ENCODE measurements at places on chromosomes 7 and 10. TPM values are rescaled to one million over a fixed set of nuclear protein-coding genes. Genes with fewer than 3 reads are reported as not detected.

- H3K27ac ChIP-seq = no peak overlapping the region
- H3K36me3 ChIP-seq = no peaks in the 10 kb centered on the region
- H3K4me3 ChIP-seq = no peak overlapping the region
- peaks cover 9% of the 10 kb centered on the region for H3K4me1 ChIP-seq
Measured at GRCh38 chr10:6564367-6564766, 15.7 kb downstream of the PRKCQ start.

GRCh38 chr7:52799817-52800216 lies 235.6 kb upstream of the POM121L12 start:
- H3K4me3 ChIP-seq = no peak overlapping the region
- H3K27ac ChIP-seq = no peak overlapping the region
- no peaks in the 10 kb centered on the region for H3K36me3 ChIP-seq
- no peak for DNase-seq

Gene OGDHL
- 11.7 TPM for total RNA-seq

- no peak overlapping the region for H3K27ac ChIP-seq
- H3K36me3 ChIP-seq = no peaks in the 10 kb centered on the region
- H3K27me3 ChIP-seq = peaks cover 41% of the 10 kb centered on the region
- H3K4me1 ChIP-seq = peaks cover 2% of the 10 kb centered on the region
- peak; percentile 45 for DNase-seq
Measured at GRCh38 chr7:151008511-151009323, 15.6 kb downstream of the ATG9B start.

Gene COL28A1
- 17.3 TPM for total RNA-seq

DNA sequence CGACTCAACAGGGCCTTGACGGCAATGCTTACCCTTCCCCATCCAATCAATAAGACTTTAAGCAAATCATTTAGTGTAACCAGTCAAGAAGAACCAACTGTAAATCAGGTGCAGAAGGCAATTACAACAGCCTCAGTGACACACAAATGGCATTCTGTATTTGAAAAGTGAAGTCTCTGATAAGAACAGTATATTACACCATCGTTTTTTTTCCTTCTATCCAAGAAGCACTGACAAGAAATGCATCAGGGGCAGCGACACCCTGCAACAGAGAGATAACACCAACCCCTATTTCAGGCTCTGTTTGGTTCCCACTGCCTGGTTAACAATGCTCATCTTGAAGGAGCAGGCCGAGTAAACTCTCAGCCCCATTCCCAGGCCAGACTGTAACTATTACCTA lies 204.0 kb upstream of the AOAH start:
- H3K4me3 ChIP-seq = no peak overlapping the region
- no peak for DNase-seq
- H3K36me3 ChIP-seq = no peaks in the 10 kb centered on the region

Gene STEAP4
- not detected for total RNA-seq

Gene SFRP4
- total RNA-seq = not detected

Gene RNF32
- total RNA-seq = 1.6 TPM

Gene CELF2
- total RNA-seq = 3.8 TPM

DNA sequence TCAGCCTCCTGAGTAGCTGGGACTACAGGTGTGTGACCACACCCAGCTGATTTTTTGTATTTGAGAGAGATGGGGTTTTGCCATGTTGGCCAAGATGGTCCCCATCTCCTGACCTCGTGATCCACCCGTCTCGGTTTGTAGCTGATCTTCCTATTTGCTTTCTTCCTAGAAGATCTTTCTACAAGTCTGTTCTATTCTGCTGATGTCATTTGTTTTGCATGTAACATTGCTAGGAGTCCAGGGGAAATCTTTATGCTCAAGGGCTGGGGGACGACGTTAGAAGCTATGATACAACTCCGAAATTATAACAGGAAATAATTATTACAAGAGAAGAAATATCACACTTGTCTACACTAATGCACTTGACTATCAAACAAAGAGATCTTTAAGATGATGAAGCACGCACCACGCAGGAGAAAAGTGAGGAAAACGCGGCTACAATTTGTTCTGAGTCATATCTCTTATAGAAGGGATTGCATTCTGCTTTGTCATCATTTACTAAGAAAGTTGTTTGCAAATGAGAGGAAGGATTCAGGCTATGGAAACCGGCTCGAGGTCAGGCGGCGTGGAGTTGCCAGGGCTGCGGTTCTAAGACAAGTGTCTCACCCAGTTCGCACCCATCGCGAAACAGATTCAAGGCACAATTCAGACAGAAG lies 103.0 kb upstream of the CARD11 start:
- no peaks in the 10 kb centered on the region for H3K36me3 ChIP-seq
- peaks cover 30% of the 10 kb centered on the region for H3K4me1 ChIP-seq
- DNase-seq = no peak

GRCh38 chr7:48839108-48839507 lies 85.2 kb upstream of the CDC14C start:
- H3K27me3 ChIP-seq = no peaks in the 10 kb centered on the region
- no peaks in the 10 kb centered on the region for H3K36me3 ChIP-seq
- no peak overlapping the region for H3K27ac ChIP-seq
- DNase-seq = no peak
- H3K4me3 ChIP-seq = no peak overlapping the region
- no peaks in the 10 kb centered on the region for H3K4me1 ChIP-seq

DNA sequence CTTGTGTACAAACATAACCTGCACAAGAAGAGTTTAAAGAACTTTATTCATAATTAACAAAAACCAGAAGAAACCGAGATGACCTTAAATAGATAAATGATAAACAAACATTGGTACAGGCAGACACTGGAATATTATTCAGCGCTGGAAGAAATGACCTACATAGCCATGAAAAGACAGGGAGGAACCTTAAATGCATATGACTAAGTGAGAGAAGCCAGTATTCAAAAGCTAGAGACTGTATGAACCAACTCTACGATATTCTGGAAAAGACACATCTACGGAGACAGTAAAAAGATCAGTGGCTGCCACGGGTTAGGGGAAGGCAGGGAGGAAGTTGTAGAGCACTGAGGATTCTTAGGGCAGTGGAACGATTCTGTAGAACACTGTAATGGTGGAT lies 333.8 kb upstream of the AKR1E2 start:
- no peak overlapping the region for H3K27ac ChIP-seq
- H3K27me3 ChIP-seq = peaks cover 3% of the 10 kb centered on the region
- H3K4me1 ChIP-seq = no peaks in the 10 kb centered on the region
- no peak overlapping the region for H3K4me3 ChIP-seq
- DNase-seq = no peak
- no peaks in the 10 kb centered on the region for H3K36me3 ChIP-seq

DNA sequence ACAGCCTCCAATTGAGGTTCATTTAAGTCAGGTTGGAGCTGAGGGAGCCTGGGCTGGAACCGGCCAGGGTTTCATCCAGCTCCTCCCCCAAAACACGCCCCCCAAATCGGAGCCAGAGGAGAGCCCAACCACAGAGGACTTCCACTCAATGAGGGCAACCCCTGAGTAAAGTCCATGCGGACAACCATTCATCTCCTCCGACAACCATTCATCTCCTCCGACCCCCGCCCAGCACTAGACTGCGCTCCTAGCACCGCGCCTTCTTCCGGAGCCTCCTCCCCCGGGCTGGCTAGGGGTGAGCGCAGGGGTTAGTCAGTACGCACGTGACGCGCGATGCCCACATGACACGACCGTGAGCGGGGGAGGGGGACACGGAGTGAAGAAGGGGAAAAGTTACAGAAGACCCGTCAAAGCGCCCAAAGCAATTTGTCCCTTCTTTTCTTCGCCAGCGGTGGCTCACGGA lies 1.4 kb downstream of the MAGI2 start:
- H3K27ac ChIP-seq = peak overlapping the region; percentile 98
- peaks cover 19% of the 10 kb centered on the region for H3K4me1 ChIP-seq
- peak; percentile 61 for DNase-seq

GRCh38 chr10:132684164-132684891 lies 101.6 kb downstream of the NKX6-2 start:
- H3K36me3 ChIP-seq = peaks cover 16% of the 10 kb centered on the region
- peak overlapping the region; percentile 100 for H3K27ac ChIP-seq
- no peak overlapping the region for H3K4me3 ChIP-seq
- DNase-seq = no peak
- peaks cover 8% of the 10 kb centered on the region for H3K27me3 ChIP-seq
- peaks cover 49% of the 10 kb centered on the region for H3K4me1 ChIP-seq

Gene SEMA4G
- 57.1 TPM for total RNA-seq

Gene BBIP1
- 29.9 TPM for total RNA-seq

- no peak overlapping the region for H3K4me3 ChIP-seq
- H3K27me3 ChIP-seq = no peaks in the 10 kb centered on the region
- peak overlapping the region; percentile 38 for H3K27ac ChIP-seq
- DNase-seq = no peak
Measured at GRCh38 chr10:124598773-124599587, 137.4 kb downstream of the LHPP start.

DNA sequence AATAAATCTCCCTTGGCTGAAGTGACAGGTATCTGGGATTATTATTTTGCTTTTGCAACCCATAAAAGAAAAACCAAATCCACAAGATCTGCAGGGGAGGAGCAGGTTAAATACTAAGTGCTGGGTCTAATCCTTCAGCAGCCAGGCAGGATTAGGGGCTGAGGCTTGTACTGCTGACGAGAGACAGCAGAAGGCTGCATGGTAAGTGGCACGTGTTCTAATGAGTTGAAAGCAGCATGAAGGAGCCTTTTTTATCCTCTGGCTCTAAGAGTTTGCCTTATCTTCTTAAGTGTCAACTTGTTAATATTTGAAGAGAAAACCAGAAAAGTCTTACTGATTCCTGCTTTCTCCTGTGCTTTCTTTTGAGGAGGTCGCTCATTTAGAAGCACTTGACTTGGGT lies 50.0 kb downstream of the LYZL2 start:
- H3K27me3 ChIP-seq = no peaks in the 10 kb centered on the region
- DNase-seq = no peak
- H3K4me1 ChIP-seq = peaks cover 15% of the 10 kb centered on the region
- H3K4me3 ChIP-seq = no peak overlapping the region

Gene LSM5
- 78.1 TPM for total RNA-seq

GRCh38 chr10:9449530-9449929 lies 1395.0 kb downstream of the GATA3 start:
- H3K27me3 ChIP-seq = no peaks in the 10 kb centered on the region
- no peak overlapping the region for H3K27ac ChIP-seq
- DNase-seq = no peak
- H3K4me3 ChIP-seq = no peak overlapping the region

Gene SLC35B4
- 31.6 TPM for total RNA-seq

Gene AGK
- 30.0 TPM for total RNA-seq

GRCh38 chr7:66669088-66669487 lies 40.4 kb downstream of the KCTD7 start:
- H3K27me3 ChIP-seq = no peaks in the 10 kb centered on the region
- H3K4me3 ChIP-seq = no peak overlapping the region
- H3K4me1 ChIP-seq = peaks cover 9% of the 10 kb centered on the region
- H3K36me3 ChIP-seq = peaks cover 2% of the 10 kb centered on the region
- peak overlapping the region; percentile 50 for H3K27ac ChIP-seq
- DNase-seq = no peak

GRCh38 chr10:91420868-91421267 lies 10.7 kb downstream of the HECTD2 start:
- H3K36me3 ChIP-seq = peaks cover 1% of the 10 kb centered on the region
- no peaks in the 10 kb centered on the region for H3K4me1 ChIP-seq
- DNase-seq = no peak
- H3K4me3 ChIP-seq = no peak overlapping the region

Gene CPN1
- total RNA-seq = 4.5 TPM

Data from progenitor cell of endocrine pancreas (in vitro differentiated cells).